ENCODE measurements at places on chromosomes 5 and 9.

GRCh38 chr5:134511796-134512660, 13.4 kb upstream of the JADE2 start:
- H3K27ac ChIP-seq: peak overlapping the region; percentile 96
- H3K27me3 ChIP-seq: no peaks in the 10 kb centered on the region
- H3K36me3 ChIP-seq: no peaks in the 10 kb centered on the region
- peaks cover 28% of the 10 kb centered on the region for H3K4me1 ChIP-seq
- peak overlapping the region; percentile 29 for H3K4me3 ChIP-seq

DNA sequence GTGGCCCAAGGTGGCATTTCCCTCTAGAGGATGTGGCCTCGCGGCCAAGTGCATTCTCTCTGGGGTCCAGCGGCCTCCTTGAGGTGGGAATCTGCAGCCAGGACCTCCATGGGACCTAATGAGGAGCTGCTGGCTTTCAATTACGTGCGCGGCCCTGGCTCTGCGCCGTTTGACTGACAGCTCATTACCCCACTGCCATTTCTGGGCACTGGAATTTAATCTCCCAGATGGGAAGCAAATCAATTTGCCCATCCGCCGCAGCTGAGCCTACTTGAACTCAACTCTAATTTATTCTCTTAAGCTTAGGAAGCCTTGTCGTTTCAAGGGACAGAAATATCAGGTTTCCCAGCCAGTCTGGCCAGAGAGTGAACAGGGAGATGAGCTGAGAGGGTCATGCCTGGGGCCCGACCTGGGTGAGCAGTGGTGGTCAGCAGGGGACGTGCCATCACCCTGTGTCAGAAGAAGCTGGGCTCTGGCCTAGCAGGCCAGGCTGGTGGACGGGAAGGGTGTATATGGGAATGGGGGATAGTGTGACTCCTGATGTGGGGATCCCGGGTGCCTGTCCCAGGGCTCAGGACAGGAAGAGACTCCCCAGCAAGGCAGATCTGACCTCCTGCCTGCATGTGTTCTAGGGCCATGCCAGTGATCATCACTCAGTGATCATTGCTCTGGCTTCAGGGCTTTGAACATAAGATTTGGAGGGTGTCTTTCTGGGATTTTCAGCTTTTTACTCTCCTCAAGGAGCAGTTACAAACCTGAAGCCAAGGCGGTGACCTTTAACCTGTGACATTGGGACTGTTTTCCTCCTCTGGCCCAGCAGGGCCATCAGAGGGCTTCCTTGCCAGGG, 69.7 kb downstream of the MACROH2A1 start:
- H3K27me3 ChIP-seq: no peaks in the 10 kb centered on the region
- no peak overlapping the region for H3K27ac ChIP-seq
- H3K36me3 ChIP-seq: no peaks in the 10 kb centered on the region
- H3K4me1 ChIP-seq: no peaks in the 10 kb centered on the region
- DNase-seq: no peak

GRCh38 chr9:100445161-100445902, 18.4 kb downstream of the MSANTD3 start:
- H3K27me3 ChIP-seq: no peaks in the 10 kb centered on the region
- no peak overlapping the region for H3K4me3 ChIP-seq
- DNase-seq: no peak

- no peaks in the 10 kb centered on the region for H3K27me3 ChIP-seq
- no peaks in the 10 kb centered on the region for H3K36me3 ChIP-seq
- H3K4me3 ChIP-seq: no peak overlapping the region
- H3K27ac ChIP-seq: no peak overlapping the region
Measured at GRCh38 chr5:71877511-71877910, 158.4 kb downstream of the CARTPT start.

GRCh38 chr5:175902026-175902425, 30.6 kb downstream of the CPLX2 start:
- DNase-seq: no peak
- H3K4me1 ChIP-seq: no peaks in the 10 kb centered on the region
- no peaks in the 10 kb centered on the region for H3K27me3 ChIP-seq

GRCh38 chr5:14385019-14385418, 196.6 kb upstream of the OTULINL start:
- no peak overlapping the region for H3K4me3 ChIP-seq
- no peaks in the 10 kb centered on the region for H3K27me3 ChIP-seq
- peaks cover 28% of the 10 kb centered on the region for H3K36me3 ChIP-seq
- DNase-seq: no peak

All from GM23338 (cell line).